ENCODE measurements at places on chromosomes 3 and 15. TPM values are rescaled to one million over a fixed set of nuclear protein-coding genes. Genes with fewer than 3 reads are reported as not detected.

- DNase-seq = no peak
These were observed 1.3 kb downstream of the CD47 start for GRCh38 chr3:108089579-108089978.

- DNase-seq = peak; percentile 41
These were observed 13.0 kb downstream of the ZBED2 start for GRCh38 chr3:111582120-111582474.

- no peak for DNase-seq
These were observed 61.3 kb downstream of the ERC2 start for GRCh38 chr3:56406826-56407515.

DNA sequence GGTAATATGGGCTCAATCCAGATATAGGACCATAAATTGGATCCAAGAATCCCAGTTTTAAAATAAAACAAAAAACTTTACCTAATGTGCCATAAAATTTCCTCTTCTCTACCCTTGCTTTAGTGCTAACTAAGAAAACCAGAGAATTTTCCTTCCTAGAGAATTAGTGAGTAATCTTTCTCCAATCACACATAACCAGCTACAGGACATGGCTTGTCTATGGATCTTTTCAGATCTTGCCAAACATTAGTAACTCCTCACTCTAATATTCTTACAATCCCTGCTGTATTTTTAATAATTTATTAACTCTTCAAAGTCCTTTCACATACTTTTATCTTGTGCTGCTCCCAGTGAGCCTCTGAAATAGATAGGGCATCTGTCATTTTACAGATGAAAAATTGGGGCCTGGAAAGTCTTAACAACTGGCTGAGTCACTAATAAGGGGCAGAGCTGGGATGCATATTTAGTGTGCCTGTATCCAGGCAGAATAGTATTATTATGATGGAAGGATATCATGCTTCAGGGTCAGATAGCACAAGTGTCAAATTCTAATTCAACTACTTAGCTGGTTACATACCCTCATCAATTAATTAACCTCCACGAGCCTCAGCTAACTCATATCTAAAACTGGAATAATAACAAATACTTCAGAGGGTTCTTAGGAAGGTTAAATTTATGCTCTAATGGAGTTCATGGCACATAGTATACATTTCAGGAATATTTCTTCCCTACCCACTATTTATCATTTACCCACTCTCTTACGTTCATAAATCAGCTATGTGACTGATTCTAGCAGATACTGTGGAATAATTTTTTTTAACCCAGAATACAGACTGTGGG is 5.6 kb downstream of the ZBED2 start:
- DNase-seq = no peak

DNA sequence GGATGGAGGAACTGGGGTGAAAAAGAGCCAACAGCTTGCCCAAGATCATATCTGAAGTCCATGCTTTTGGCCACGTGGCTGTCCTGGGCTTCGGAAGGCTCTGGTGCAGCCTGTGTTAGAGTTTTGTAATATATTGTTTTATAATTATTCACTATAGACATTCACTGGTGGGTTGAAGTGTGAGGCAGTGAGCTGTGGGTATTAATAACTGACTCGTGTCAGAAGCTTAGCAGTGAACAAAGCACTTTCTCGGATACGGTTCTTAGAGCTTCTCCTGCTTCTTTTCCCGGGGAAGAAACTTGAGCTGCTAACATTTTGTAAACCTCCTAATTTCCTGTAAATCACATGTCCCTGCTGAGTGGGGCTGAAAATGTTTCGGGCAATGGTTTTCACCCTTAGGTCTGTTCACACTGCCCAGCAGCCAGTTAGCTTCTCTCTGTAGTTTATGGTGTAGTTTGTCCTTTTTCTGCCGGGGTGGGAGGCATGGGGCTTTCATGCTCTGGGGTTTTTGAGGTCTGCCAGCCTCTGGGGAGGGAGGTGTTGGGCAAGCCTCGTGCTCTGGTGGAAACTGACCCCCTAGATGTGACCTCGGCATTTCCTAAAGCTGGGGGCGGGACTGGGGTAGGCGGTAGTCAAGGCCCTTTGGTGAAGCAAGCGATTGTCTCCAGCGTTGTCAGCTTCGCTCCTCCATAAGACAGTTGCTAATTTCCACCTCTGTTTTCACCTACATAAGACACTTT is 1.7 kb downstream of the MRAS start:
- no peak for DNase-seq

DNA sequence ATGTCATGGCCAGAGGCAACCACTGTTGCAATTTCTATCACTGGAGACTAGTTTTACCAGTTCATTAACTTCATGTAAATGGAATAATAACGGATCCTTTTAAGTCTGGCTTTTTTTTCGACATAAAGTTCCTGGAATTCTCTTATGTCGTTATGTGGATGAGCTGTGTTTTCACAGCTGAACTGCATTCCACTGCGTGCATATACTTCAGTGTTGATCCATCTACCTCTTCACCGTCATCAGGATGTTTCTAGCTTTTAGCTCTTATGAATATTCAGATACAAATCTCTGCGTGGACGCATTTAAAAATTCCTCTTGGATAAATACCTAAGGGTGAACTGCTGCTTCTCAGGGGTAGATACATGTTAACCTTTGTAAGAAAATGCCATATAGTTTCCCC is 15.6 kb upstream of the CYFIP1 start:
- no peak for DNase-seq

DNA sequence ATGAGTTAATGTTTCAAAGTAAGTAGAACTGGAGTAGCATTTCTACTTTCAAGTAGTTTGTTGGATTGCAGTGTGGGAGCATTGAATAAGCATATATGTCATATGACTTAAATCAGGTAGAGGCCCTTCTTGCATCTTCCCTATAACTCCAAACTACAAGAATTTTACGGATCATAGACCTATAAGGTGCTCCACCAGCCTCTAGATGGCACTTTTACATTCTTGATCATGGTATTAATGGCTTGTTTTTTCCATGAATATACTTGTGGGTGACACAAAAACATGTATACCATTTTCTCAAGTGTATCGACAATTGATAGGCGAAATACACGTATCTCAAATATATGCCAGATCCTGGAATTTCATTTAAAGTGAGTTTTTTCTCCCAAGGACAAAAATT is 311.1 kb downstream of the ZPLD1 start:
- no peak for DNase-seq

DNA sequence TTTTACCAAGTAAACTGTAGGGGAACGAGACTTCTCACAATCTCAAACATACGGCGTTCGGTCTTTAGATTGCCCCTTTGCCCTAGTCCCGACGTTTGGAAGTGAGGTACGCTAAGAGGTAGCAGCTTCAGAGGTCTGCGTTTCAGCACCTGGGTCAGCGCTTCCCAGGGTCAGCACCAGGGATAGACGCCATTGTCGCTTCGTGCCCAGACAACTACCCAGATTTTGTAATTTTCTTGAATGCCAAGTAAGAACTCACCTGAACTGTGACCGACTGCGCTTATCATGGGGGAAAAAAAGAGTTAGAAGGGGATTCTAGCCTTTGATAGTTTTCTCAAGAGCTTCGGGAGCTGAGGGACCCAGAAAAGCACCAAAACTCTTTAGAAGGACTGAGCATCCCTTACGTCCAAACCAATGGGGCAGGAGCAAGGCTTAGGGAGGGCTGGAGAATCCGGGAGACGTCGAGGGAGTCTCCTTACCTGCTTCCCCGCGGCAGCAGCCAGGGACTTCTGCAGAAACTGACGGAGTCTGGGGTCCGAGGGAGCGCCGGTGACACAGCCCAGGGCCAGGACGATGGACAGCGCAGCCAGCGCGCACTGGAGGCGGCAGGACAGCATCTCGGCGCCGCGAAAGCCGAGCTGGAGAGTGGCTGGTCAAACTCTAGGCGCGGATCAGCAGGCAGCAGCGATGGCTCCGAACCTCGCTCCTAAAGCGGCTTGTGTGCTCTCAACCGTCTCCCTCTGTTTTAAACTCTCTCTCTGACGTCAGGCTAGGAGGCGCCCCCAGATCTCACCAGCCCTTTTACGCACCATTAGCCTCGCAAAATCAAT is at the start of gene SST:
TSS of gene SST (minus strand) at position 720 of the 830 bp plus-strand sequence. CDS start at position 617, 103 bp downstream.
- DNase-seq = peak; percentile 23

DNA sequence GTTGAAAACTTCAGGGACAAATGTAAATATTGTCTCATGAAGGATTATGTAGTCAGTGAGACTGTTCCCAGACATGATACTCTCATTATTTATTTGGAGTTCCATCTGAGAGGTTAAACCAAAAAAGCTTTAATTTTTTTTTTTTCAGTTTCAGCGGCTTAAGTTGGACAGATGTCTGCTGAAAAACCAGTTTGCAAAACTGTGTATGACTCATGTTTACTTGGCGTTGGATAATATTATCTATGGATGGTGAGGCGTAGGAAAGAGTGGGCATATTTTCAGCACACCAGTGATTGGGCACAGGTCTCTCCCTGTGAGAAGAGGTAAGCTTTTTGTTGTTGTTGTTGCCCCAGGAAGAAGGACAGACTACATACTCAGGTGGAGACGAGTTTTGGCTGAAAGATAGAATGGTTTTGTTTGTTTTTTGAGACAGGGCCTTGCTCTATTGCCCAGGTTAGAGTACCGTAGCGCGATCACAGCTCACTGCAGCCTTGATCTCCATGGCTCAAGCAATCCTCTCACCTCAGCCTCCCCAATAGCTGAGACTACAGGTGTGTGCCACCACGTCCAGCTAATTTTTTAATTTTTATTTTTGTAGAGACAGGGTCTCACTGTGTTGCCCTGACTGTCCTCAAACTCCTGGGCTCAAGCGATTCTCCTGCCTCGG is 16.4 kb upstream of the ANXA2 start:
- DNase-seq = no peak

- DNase-seq = no peak
These were observed 75.0 kb upstream of the CGNL1 start for GRCh38 chr15:57301307-57301706.

GRCh38 chr15:90893175-90894090 is 9.1 kb downstream of the FES start:
- DNase-seq = no peak

DNA sequence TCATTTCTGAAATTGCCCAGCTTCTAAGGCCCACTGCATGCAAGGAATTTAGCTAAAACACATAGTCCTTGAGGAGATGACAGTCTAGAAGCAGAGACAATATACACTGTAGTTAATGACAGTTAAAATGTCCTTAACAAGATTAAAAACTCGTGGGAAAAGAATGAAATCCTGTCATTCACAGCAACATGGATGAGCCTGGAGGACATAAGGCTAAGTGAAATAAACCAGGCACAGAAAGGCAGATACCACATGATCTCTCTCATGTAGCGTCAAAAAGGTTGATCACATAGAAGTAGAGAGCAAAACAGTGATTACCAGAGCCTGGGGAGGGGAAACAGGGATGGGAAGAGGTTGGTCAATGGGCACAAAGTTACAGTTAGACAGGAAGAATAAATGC is 36.3 kb upstream of the GOLGA8J start:
- no peak for DNase-seq

DNA sequence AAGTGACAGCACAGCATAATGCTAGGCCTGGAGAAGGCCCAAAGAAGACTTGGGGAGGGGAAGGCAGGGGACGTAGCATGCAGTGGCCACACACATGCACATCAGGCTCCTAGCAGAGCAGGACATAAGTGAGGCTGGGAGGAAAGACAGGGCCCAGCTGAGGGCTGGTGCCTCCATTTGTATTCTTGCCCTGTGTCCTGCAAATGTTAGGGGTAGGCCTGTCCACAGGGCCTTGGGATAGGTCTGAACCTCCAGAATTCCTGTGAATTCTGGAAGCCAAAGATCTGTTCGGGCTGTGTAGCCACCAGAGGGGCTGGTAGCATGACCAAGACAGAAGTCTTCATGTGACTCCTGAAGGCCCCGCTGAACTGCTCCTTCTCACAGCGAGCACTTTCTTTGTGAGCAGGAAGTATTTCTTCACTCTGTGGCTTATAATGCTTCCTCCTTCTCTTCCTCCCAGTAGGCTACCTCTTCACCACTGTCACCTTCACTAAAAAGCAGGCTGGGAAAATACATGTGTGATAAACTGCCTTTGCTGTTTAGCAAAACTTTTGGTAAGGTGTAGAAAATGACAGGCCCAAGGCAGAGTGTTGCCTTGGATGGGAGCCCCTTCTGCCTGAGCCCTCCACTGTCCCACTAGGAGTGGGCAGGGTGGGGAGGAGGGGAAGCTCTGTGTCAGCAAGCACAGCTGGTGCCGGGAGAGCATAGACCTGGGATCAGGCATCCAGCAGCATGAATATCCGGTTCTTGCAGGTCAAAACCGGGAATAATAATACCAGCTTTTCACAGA is 8.4 kb downstream of the CERS3 start:
- peak; percentile 59 for DNase-seq

DNA sequence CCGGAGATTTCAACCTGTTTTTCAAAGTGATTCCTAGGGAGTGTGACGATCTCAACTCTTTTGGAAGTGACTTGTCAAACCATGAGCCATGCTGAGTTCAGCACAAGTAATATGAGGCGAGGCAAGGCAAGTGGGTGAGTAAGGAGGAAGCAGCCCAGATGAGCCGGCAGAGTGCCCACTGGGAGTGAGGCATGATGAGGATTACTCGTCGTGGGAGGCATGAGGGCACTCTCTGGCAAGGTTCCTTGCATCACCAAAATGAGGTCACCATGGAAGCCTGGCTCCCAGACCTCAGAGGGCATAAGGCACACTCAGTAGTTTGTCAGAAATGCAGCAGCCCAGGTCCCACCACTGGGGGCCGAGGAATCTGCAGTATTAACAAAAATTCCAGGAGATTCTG is 636.1 kb downstream of the MAGI1 start:
- no peak for DNase-seq

GRCh38 chr15:77487888-77488287 is 67.2 kb downstream of the HMG20A start:
- no peak for DNase-seq

- DNase-seq = peak; percentile 35
These were observed 11.5 kb downstream of the CSK start for GRCh38 chr15:74793135-74794028.

DNA sequence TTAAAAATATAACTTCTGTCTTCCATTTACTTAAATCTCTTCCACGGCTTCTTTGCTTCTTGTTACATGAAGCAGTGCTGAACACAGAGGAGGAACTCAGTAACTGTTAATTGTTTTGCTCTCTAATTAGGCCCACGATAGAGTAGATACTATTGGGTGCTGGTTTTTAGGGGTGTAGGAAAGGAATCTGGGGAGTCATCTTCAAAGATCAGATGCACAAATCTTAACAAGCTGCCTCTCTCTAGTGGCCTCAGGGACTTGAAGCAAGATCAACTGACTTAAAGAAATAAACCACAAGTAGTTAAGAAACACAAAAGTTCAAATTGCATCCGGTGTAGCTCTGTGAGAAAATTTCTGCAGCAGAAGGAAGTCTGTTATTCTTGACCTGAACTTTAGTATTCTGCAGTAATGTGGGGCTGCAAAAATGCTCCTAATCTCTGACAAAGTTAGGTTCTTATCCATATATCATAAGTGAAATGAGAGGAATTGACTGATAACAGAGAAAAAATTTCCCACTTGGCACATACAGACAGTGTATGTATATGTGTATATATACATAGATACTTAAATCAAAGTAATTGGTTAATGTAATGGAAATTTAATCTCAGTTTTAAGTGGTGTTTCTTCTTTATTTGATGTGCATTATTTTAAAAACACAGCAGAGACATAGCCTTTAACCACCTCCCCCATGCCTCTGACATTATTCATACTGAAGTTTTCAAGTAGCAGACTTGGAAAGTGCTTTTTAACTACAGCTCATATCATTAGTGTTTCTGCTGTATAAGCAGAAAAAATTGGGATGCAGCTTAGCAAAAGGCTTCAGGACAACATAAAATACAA is 51.8 kb downstream of the CHST2 start:
- no peak for DNase-seq

PARP9 gene
- total RNA-seq = 65.5 TPM

CD86 gene
- 15.8 TPM for total RNA-seq

TOPAZ1 gene
- total RNA-seq = not detected

ARRDC4 gene
- total RNA-seq = 39.6 TPM

ANKRD63 gene
- 5.2 TPM for total RNA-seq

RETNLB gene
- not detected for total RNA-seq

GPX1 gene
- total RNA-seq = 214 TPM

GRIP2 gene
- 0.72 TPM for total RNA-seq
